ENCODE measurements at places on chromosomes 4 and X. TPM values are rescaled to one million over a fixed set of nuclear protein-coding genes. Genes with fewer than 3 reads are reported as not detected.

GRCh38 chr4:8092282-8092681 is 66.3 kb downstream of the ABLIM2 start:
- DNase-seq: no peak

DNA sequence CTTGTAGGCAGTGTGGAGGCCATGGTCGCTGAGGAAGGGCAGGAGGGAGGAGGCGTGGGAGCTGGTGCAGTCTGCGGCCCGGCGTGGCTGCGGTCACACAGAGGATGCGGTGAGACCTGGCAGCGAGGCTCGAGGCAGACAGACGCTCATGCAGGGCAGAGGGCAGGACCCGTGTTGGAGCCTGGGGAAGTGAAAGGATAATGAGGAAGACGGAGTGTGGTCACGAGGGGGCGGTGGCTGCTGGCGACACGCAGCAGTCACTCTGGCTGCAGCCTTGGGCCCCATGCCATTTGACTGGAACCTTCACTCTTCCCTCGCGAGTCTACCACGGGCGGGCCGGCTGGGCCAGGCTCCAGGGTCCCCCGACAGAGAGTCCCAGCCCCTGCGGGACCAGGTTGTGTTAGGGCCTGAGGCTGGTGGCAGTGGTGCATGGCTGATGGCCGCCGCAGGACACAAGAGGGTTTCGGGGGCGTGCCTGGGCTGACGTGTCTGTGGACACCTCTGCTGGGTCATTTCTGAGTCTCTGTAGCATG is 68.8 kb upstream of the HGFAC start:
- peak; percentile 17 for DNase-seq

DNA sequence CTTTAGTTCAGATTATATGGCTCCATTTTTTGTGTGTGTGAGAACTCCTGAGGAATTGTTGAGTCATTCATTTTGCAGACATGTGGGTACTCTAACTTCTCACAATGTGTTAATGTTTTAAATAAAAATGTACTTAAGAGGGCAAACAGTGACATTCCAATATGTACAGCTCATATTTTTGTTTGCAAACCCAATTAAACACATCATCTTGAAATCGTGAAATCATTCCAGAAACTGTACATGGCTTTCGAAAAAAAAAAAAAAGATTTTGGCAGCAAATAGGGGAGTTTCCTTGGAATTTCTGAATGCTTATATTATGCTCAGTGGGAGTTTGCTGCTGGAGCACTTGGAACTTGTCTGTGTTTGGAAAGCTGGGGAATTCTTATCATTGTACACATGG is 85.0 kb downstream of the HPGD start:
- DNase-seq: no peak

DNA sequence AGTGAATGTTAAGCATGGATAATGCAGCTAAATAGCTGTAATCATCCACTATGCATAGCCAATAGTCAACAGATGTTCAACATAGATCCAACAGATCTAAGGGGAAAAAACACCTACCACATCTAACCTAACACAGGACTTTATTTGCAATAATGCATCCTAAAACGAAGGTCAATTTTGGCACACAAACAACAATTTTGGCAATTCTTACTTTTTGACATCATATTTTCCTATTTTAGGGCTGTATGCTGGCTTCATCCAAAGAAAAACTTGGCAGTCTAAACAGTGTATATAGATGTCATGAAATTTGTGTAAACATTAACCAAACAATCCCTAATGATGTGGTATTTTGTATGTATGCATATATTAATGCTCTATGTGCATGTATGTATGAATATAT is 33.2 kb downstream of the UNC5C start:
- no peak for DNase-seq

GRCh38 chr4:157096439-157096838 is 20.5 kb downstream of the GLRB start:
- no peak for DNase-seq

DNA sequence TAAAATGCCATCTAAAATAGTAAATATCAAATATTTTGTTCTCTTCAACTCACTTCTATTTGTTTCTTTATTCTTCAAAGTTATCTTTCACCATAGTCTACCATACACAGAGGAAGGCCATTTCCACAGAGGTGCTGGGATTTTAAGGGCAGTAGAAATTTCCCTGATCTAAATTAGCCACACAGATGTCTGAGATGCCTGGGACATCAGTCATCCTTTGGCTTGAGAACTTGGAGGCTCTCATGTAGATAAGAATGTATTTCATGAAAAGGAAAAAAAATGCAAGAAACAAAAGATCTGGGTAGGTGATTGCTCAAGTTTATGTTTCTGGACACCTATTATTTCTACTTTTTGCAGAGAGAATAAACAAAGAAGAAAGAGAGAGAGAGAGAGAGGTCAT is 1008.2 kb downstream of the NLGN4X start:
- no peak for DNase-seq

DNA sequence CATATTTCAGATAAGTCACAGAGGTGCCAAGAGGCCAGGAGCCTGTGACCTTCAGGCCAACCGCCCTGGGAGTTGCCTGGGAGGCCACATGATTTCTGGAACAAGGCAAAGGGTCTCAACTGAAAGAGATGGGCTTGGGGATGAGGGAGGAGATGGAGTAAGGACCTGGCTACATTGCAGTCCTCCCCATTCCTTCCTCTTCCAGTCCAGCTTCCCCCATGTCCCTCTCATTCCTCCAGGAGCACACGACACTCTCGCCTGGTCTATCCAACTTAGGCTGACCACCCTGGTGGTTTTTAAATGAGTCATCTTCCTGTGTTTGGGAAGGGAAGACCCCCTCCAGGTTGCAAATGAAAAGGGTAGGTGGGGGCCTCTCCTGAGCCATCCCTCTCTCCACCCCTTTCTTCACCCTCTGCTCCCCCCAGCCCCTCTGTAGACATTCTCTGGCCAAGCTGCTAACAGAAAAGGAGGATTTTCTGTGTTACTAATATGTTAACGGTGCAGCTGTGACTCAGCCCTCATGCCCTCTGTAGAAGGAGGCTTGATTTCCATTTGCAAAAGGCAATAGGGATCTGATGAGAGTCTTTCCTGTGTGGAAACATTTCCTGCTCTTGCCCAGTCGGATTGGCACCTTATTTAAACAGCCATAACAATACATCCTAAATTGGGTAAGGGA is 79.2 kb downstream of the RTL5 start:
- DNase-seq: no peak

DNA sequence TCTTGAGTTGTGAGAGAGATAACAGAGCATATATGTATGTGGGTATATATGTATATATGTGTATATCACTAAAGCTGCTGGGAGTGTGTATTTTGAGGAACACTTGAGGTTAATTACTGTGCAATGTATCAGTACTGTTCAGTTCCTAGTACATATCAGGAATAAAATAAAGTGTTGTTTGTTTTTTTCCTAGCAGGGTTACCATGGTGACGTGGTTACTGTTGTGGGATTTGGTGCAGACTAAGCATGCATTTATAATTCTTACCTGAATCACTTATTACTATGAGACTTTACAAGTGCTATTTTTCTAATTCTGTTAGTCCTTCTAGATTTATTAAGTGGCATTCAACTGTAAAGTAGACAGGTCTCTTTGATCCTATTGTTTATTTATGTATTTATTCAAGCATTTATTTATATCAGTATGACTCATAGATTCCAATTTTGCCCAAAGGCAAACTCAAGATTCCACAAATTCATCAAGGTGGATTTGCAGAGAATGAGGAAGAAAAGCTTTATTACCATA is 26.9 kb upstream of the BEX4 start:
- DNase-seq: no peak

DNA sequence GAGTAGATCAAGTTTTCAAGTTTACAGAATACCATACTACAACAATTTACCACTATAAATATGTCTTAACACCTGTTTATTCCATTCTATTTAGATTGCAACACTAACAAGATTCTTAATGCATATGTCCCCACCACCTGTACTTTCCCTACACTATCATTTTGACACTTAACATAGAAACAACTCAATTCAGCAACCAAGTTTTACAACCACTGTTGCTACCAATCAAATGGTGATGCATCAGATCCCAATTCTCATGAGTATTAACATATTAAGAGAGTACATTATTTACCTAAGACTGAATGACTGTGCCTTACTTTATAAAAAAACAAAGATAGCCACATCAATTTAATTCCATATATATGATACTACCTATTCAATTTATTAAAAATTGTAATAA is 49.4 kb downstream of the EIF4E start:
- no peak for DNase-seq

DNA sequence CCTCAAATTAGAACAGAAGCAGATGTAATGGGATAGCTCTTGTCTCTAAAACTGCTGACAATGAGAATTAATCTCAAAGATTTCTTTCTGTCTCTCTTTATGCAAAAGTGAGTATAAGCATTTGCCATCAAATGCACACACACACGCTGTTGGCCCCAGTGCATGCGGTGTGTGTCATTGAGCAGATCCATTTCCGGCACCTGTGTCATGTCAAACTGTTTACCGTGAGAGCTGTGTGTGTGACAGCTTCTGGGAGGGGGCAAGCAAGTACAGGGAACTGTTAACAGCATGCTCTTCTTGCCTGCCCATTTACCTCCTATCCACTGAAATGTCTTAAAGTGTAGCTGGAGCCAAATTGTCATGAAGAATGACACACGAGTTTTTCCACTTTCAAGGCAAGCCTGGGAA is 297.9 kb upstream of the FAT4 start:
- no peak for DNase-seq

DNA sequence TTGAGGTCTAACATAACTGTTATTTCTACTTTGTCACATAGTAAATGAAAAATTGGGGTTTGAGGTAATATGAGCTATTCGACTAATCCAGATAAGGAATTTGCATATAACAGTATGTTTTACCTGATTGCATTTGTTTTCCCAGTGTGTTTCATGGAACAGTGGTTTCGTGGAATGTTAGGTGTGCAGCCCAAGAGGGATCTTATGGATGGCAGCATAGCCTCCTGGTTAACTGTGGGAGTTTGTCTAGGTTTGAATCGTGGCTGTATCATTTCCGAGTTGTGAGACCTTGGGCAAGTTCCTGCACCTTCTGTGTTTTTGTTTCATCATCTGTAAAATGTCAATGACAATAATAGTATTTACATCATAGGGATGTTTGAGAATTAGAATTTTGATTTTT is 7.9 kb downstream of the BMPR1B start:
- no peak for DNase-seq

DNA sequence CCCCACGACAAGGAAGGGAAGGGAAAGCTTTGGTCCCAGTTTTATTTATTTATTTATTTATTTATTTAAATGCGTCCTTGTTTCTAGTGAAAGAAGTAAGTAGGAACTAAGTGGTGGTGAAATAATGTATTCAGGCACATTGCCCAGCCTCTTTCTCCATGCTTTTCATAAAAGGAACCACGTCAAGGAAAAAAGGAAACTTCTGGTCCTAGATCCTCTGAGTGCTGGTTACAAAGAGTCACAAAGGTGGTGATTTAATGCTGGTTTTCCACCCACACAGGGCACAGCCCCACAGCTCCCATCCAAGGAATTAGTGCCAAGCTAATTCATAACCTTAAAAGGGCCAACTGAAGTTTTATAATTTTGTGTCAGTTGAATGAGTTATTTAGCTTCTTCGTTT is 206.6 kb upstream of the GYPA start:
- no peak for DNase-seq

DNA sequence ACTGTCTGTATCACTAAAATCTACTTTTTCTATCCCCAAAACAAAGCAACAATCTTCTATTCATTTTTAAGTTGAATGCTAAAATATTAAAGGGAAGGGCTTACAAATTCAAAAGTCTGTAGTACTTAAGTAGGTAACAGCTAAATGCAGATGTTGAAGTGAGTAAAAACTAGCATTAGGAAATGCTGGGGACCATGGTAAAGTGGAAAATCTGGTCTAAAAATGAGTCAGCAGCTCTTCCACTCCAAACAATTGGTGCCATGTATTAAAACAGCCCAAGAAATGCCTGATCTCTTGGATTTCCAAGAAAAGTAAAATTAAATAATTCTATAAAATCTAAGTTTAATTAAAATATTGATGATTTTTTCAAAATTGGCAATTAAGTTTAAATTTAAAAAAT is 73.3 kb upstream of the PPP3CA start:
- no peak for DNase-seq

DNA sequence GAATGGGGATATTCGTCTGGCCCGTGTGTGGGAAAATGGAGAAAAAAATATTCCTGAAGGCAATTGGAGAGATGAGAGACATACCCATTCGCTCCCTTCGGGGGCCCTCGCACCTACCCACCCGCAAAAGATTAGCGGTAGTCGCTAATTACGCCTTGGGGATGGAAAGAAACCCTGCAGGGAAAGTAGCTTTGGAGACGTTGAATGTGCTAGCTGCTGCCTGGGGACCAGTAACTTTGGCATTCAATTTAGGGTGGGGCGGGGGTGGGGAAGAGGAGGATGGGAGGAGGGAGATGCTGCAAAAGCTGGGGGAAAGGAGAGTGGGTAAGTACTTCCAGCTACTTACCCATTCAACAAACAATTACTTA is 407 bp upstream of the ZC4H2 start:
- DNase-seq: no peak

DNA sequence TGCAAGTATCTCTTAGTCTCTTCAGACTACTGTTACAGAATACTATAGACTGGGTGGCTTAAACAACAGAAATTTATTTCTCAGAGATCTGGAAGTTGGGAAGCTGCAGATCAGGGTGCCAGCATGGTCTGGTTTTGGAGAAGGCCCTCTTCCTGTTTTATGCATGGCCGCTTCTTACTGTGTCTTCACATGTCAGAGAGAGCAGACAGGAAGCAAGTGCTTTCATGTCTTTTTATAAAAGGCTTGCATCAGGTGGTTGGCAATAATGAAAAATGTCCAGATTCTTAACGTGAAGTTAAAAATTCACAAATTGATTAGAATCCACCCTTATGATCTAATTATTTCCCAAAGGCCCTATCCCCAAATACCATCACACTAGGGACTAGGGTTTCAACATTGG is 284.9 kb downstream of the RPA4 start:
- DNase-seq: no peak

GRCh38 chr4:14681330-14681729 is 321.0 kb upstream of the CPEB2 start:
- DNase-seq: no peak

- DNase-seq: no peak
These were observed 8.9 kb downstream of the PGAM4 start for GRCh38 chrX:77960567-77960966.

- DNase-seq: no peak
These were observed 26.0 kb upstream of the BMP2K start for GRCh38 chr4:78749972-78750727.

GRCh38 chr4:84167564-84167963 is 331.5 kb downstream of the NKX6-1 start:
- no peak for DNase-seq

- DNase-seq: no peak
These were observed 70.0 kb upstream of the TLL1 start for GRCh38 chr4:165803005-165803404.

GRCh38 chr4:9691238-9692065 is 90.0 kb upstream of the DRD5 start:
- peak; percentile 93 for DNase-seq

ZC4H2 gene
- 11.8 TPM for total RNA-seq

TRIM75 gene
- not detected for total RNA-seq

KIT gene
- 2.4 TPM for total RNA-seq

CFP gene
- total RNA-seq: 28.4 TPM

SYP gene
- 0.73 TPM for total RNA-seq

ZNF141 gene
- total RNA-seq: 55.2 TPM

GPR34 gene
- 0.28 TPM for total RNA-seq

MAGEA2 gene
- total RNA-seq: not detected

TBC1D9 gene
- 0.38 TPM for total RNA-seq
